ENCODE measurements at places on chromosomes 1 and 21. TPM values are rescaled to one million over a fixed set of nuclear protein-coding genes. Genes with fewer than 3 reads are reported as not detected.
A peak's percentile ranks its signal among the peaks of the same experiment; 100 is the strongest.

GRCh38 chr1:225766967-225767633, 10.5 kb upstream of the SRP9 start:
- DNase-seq = no peak

- DNase-seq = no peak
Measured at GRCh38 chr21:15079269-15079668, 14.5 kb upstream of the NRIP1 start.

DNA sequence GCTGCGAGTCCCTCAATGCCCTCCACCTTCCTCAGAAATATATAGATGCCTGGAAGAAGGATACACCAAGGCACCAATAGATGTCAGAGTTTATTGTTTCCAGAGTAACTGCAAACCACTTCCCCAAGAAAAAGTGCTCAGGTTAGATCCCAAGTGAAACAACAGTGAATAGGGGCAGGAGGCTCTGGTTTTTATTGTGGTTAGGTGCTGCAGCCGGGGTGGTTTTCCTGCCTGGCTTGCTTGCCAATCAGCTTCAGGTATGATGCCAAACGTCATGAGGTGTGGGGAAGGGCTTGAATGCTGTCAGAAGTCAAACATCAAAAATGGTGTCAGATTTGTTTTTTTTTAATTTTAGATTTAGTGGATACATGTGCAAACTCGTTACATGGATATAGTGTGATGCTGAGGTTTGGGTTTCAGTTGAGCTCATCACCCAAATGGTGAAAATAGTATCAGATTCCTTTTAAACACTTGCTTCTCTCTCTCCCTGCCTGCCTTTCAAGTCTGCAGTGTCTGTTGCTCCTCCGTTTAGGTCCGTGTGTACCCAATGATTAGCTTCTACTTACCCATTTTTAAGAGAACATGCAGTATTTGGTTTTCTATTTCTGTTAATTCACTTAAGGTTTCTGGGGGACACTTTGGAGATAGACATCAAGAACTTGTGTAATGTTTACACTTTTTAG, 1317.0 kb downstream of the MRPL39 start:
- no peak for DNase-seq

DNA sequence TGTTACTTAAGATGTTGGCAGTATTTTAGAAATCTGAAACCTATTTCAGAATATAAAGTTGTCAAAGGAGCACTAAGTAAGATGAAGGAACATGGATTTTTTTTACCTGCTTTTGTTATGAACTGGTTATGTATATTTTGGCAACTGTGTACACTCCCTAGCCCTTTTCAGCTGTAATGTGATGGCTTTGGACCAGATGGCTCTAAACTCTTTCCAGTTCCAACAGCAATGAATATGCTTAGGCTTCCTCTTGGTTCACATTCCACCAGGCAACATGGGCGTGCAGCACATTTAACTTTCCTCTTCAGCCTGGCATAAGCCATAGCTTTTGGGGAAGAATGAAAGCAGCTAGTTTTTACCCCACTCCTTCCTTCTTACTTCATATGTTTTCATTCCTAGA, 95.6 kb upstream of the ADAMTS5 start:
- DNase-seq = no peak

GRCh38 chr1:54826226-54826816, 25.2 kb upstream of the TTC22 start:
- DNase-seq = no peak

DNA sequence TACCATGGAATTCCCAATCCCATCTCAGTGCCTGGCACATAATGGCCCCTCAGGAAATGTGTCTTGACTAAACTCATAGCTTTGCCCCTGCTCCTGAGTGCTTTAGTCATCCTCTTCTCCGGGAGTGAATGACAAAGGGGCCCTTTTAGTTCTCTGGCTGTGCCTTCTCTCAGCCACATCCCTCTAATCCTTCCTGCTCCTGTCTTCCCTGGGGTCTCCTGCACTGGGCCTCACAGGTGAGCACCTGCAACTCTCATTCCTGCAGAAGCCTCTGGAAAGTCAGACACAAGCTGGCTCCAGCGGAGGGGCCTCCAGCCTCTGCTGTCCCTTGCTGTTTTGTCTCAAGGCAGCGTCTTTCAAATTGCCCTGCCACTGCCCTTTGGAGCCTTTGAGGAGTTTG, 14.0 kb upstream of the ETV3L start:
- no peak for DNase-seq

GRCh38 chr1:223771469-223771813, 59.1 kb downstream of the CAPN2 start:
- no peak for DNase-seq

DNA sequence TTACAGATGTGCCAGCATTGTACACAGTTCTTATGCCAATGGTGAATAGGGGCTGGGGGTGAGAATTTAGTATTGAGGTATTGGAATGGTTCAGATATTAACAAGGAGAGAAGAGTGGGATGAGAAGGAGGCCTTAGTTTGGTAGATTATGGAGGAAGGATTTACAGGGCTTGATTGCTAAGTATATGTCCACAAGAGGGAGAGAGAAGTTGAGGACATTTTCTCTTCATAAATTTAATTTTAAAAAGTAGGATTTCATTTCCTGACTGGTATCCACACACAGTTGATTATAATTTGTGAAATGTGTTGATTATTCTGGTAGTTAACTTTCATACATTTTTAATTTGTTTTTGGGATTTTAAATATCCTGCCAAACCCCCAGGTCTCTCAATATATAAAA, 213.0 kb downstream of the ADGRL2 start:
- no peak for DNase-seq

GRCh38 chr1:52697795-52698674, at the start of gene COA7:
TSS of gene COA7 (minus strand) at chr1:52698347. CDS start at chr1:52698326, 21 bp downstream.
- peak; percentile 23 for DNase-seq

- DNase-seq = no peak
Measured at GRCh38 chr1:89739013-89739843, 81.6 kb upstream of the LRRC8D start.

DNA sequence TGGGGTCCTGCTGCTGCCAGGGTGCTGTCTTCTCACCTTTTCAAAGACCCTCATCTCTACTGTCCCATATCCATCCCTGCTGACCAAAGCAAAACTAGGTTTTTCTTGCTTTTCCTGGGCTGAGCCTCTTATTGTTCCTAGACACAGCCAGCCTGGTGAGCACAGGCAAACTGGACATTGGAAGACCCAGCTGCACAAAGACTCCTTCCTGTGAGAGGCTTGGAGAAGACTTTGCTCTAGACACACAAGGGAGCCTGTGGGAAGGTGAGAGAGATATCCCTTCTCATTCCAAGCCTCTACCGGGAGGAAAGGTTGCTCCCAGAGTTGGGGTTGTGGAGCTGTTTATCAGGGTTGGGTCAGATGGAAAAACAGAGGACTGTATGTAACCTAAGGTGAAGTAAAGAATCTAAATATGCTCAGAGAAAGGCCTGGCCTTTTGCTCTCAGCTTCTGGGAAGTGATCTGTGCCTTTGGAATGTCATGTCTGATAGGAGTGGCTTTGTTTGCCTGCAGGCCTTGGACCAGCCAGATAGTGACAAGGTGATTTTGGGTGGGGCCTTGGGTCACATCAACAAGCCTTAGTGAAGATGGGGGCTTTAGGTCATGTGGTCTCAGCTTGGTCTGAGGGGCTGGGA, 87.6 kb upstream of the RUNX1 start:
- no peak for DNase-seq

GRCh38 chr1:175005085-175005783, 5.5 kb downstream of the CACYBP start:
- no peak for DNase-seq

GRCh38 chr1:3142236-3142635, 73.2 kb downstream of the PRDM16 start:
- DNase-seq = no peak

DNA sequence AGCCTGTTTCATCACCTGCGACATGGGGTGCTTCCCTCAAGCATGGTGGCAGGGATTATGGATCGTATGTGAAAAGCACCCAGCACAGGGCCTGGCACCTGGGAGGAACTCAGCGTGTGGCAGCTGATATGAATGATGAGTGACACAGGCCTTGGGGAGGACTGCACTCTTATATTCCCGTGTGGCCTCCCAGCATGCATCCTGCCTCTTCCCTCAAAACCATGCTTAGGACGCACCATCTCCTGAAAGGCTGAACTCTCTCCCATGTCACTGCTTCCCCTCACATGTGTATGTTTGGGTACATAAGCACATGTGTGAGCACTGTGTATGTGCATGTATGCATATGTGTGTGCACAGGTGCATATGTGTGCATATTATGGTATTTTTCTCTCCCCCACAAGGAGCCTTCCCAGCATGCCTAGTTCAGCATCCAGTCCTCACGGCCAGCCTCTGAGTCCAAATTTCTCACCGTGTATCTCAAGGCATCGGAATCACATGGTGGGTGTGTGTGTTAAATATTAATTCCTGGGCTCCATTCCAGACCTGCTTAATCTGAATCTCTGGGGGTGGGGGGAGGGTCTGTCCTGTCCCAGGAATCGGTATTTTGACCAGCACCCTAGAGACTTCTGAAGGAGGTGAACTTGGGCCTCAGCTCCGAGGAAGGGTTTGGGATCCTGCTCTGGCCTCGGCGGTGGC, 12.8 kb downstream of the MYOM3 start:
- DNase-seq = no peak

DNA sequence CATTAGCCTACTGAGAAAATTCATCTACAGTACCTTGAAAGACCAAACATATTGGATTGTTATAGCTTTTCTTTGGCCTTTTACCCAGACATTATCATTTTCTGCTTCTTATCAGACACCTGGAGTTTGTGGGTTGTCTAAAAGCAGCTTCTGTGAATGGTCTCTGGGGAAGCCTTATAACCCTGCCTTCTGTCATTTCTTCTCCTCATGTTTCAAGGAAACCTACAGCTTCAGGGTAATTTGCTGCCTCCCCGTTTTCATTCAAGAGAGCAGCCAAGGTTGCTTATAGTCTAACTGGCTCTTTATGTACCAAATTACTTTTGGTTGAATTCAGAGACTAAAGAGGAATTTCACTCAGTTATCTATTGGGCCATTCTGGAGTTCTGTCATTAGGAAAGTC, 288.3 kb upstream of the SGIP1 start:
- no peak for DNase-seq

DNA sequence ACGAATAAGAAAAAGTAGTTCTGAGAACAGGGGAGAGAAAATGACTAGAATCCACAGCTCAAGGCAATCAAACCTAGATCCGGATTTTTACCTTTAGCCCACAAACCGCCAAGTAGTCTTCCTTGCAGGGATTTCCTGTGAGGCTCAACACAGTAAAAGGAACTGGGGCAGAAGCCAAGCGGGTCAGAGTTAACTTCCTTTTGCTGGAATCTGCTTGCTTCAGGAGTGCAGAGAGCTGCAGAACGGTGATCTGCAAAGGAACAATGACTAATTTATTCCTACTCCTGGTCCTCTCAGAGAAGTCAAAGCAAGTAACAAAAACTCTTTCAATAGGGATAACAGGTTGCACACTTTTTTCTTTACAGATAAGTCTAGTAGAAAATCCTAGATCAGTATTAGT, 53.4 kb downstream of the UBR4 start:
- no peak for DNase-seq

DNA sequence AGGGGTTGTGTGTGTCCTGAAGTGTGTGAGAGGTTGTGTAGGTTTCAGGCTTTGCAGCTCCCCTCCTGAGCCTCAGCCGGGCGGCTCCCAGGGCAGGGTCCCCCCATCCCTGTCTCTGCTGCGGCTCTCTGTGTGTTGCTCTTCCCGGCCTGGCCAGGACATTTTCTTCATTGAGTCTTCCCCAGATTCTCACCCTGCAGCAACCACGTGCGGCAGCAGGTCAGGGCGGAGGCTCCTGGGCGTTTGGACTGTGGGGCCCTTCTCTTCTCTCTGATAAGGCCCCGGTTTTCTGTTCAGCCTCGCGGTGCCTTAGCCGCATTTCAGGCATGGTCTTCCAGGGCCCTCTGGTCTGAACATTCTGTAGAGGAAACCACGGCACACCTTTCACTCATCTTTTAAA, 1.8 kb upstream of the TCP10L start:
- DNase-seq = no peak

GRCh38 chr1:205374210-205375078, 17.7 kb upstream of the KLHDC8A start:
- DNase-seq = no peak

- no peak for DNase-seq
Measured at GRCh38 chr21:18218331-18218730, 26.3 kb upstream of the CHODL start.

GRCh38 chr1:235917267-235917811, 50.6 kb upstream of the LYST start:
- no peak for DNase-seq

DNA sequence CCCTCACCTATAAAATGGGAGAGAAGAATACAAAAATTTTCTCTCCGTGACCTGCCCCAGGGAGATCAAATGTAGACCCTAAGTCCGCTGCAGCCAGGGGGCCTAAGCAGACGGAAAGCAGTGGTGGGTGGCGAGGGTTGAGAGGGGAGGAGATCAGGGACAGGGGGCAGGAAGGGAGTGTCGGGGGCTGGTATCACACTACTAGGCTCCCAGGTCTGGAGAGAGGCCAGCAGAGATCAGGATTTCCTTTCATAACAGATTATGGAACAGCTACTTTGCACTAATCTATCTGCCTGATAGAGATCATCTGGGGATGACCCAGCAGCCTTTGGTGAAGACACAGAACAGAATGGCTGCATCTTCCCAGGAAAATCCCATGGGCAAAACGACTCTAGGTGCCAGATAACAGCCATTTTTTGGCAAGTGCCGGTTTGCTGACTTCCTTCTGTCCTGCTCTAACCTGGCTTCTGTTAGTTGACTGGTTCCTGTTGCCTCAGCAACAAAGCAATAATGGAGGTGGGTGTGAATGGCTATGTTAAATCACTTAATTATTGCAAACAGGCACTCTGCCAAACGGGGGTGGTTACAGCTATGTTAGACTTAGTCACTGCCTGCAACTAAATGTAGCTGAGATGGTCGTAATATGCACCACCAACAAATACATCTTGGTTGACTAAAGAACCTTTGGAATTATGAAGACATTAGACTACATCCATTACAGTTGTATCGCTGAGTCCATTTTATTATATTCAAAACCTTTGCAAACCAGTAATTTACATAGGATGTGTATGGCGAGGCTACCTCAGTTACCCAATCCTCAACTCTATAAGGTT, 30.0 kb upstream of the EPS8L3 start:
- no peak for DNase-seq

GRCh38 chr1:225885336-225885735, 3.2 kb upstream of the TMEM63A start:
- no peak for DNase-seq

- DNase-seq = no peak
Measured at GRCh38 chr1:204578867-204579664, 62.9 kb downstream of the MDM4 start.

CELA2A gene
- not detected for total RNA-seq

CGN gene
- 0.75 TPM for total RNA-seq

VSIG8 gene
- total RNA-seq = not detected

MPZ gene
- 2.9 TPM for total RNA-seq

TAS1R3 gene
- 0.72 TPM for total RNA-seq

FASLG gene
- 0.47 TPM for total RNA-seq

PDZK1 gene
- total RNA-seq = not detected

RNF19B gene
- total RNA-seq = 67.1 TPM

OR2L3 gene
- not detected for total RNA-seq

All from T-helper 17 cell (primary cell).